ENCODE measurements at places on chromosomes 6 and 20.

GRCh38 chr20:13821876-13822275, 37.0 kb downstream of the NDUFAF5 start:
- DNase-seq: no peak

DNA sequence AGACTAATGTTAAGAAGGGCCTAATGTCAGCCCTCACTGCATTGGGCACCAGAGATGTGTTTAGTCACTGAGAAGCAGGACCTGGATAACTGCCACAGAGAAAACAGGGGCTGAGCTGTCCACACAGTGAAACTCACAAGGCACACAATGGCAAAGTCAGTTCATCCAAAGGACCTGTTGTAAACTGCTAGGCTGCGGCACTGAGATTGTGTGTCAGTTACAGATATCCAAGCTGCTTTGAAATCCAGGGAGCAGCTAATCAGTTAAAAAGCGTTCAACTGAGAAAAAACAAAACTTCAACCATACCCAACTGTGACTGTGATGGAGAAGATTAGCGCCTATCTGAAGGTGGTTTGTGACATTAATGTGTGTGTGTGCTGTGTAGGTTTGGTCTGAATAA, 27.8 kb upstream of the TMEM14A start:
- no peak for DNase-seq

- no peak for DNase-seq
Observed at GRCh38 chr6:108156938-108157233, 8.9 kb upstream of the NR2E1 start.

GRCh38 chr20:49656304-49656703, 57.4 kb downstream of the B4GALT5 start:
- DNase-seq: no peak

GRCh38 chr6:139591075-139591865, 216.8 kb upstream of the CITED2 start:
- no peak for DNase-seq

DNA sequence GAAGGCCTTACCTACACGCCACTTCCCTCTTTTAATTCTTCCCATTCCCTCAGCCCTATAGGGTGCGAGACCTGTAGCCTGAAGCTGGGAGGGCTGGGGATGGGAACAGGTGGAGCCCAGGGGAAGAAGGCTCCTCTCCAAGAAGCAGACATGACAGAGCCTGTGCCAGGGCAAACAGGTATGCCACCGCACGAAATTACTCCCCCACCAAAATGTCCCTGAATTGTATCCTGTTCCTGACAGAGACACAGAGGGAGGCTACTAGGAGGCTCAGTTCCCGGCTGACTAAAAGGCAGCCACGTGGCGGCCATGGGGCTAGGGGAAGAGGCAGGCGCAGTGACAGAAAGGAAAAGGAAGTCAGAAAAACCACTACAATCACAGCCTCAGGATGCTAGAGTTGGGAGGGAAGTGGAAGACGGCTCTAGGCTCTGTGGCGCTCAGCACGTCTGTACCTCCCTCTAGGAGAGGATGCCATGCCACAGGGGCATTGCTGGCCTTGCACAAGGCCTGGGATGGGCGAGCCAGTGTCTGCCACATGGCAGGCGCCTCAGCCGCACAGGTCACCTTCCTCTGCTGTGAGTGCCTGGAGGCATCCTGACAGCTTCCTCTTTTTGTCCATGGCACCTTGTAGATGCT, 27.7 kb downstream of the TFEB start:
- no peak for DNase-seq

- DNase-seq: no peak
Observed at GRCh38 chr20:22403022-22403631, 181.2 kb downstream of the FOXA2 start.

DNA sequence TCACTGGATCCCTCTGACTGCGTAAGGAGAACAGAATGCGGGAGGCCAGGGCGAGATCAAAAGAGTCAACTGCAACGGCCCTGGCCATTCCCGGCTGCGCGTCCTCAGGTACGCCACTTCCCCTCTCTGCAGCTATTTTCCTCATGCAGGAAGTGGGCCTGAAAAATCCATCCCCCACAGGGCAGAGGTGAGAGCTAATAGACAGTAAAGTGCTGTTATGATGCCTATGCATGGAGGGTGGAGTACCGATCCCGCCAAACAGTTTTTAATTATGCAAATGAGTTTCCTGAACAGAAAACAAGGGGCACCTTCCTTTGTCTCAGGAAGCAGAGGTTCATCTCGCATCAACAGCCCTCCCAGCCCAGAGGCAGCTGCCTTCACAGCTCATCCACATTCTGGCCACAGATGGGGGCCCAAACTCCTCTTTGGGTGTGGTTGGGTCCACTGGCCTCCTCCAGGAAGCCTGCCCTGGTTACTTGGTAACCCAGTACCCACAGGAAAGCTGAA, 9.3 kb downstream of the PREX1 start:
- no peak for DNase-seq

DNA sequence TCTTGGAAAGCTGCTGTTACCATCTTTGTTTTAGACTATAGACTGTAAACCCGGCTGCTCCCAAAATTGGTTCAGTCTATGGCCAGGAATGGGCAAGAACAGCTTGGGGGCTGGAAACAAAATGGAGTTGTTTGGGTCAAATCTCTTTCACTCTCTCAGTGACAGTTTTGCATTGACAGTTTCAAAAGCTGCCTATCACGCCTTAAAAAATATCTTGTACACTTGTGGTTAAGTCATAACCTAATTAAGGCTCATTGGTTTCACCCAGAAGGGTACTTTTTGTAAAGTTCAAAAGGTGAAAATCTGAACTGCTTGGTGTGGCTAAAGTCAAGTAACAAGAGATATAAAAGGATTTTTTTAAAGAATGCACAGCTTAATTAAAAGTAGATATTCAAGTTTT, 76.1 kb upstream of the PRL start:
- DNase-seq: no peak

GRCh38 chr6:44851176-44851575, 463.7 kb downstream of the CDC5L start:
- DNase-seq: no peak

GRCh38 chr6:147604373-147604772, 95.9 kb downstream of the SAMD5 start:
- no peak for DNase-seq

DNA sequence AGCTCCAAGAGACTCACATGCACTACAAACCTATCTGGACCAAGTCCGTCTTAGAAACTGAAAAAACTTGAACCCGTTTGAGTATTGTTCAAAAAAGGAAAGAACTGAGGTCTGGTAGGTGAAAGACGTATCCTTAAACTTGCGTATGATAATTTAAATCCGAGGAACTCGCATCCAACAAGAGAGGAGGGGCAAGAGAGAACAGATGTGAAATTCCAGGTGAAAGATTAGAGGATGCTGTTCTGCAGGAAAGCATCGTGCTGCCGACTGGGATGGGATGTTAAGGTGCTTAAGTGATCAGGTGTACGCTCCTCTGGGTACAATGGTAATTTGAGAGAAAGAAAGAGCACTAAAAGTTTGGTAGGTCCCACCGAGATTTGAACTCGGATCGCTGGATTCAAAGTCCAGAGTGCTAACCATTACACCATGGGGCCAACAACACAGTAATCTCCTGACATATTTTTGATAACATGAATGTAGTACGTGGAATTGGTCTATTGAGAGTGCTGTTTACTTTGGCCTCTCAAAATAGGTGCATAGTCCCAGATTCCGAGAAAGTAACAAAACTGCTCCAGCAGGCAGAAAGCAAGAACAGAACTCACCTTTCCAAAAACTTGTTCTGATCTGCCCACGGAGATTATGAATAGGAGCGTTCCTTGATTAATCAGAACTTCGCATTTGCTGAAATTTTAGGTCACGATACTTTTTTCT, 53.5 kb upstream of the BTN3A2 start:
- DNase-seq: no peak

DNA sequence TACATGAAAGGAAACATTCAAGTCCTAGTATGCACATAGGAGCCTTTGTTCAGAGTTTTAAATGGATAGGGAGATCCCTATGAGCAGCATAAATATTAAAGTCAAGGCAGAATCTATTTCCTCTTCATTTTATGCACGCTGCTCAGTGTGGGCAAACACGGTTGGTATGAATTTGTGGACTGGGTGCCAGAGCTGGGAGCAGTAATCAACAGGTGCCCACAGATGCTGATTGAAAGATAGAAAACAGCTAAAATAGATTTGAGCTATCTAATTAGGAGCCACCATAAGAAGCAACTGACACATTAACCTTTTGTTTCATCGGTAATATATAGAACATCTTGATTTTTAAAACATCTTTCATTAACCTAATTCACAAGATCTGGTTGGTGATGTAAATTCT, 175.5 kb downstream of the EYS start:
- no peak for DNase-seq

- DNase-seq: no peak
Observed at GRCh38 chr6:31355583-31355948, 1.4 kb downstream of the HLA-B start.

DNA sequence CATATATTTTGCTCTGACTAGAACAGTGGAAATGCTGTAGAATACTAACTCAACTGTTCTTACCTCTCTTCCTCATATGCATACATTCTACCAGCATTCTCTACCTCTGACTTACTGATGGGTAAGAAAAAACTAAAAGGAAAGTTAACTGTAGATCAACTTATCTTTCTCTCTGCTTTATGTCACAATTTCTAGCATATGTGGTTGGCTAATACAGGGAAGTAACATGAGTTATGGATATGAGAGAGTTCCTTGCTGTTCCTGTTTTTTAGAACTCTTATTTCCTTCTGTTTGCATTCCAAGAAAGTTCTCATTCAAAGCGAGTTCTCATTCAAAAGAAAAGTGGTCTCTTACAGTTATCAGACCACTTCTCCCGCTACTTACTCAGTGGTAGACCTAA, 226.8 kb upstream of the SGK1 start:
- no peak for DNase-seq

GRCh38 chr20:44087051-44087856, 99.7 kb downstream of the JPH2 start:
- peak; percentile 46 for DNase-seq

DNA sequence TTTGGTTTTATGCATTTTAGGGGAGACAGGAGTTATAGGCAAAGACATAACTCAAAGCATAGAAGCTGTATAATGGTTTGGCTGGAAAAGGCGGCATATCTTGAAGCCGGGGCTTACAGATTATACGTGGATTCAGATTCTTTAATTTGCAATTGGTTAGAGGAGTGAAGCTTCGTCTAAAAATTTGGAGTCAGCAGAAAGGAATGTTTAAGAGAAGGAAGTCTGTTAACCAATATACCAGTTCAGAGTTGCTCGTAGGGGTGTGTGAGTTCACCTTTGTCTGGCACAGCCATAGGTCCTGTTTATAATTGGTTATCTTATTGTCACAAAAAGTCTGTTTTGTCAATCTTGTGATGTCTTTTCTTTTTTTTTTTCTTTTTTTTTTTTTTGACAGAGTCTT, 8.9 kb downstream of the ARHGAP40 start:
- DNase-seq: no peak

GRCh38 chr20:12237772-12238171, 320.1 kb downstream of the BTBD3 start:
- DNase-seq: no peak

- DNase-seq: no peak
Observed at GRCh38 chr20:53161073-53161472, 188.9 kb downstream of the TSHZ2 start.

GRCh38 chr6:12369781-12370262, 79.7 kb downstream of the EDN1 start:
- DNase-seq: no peak

GRCh38 chr20:62708591-62709536, at the start of gene NTSR1:
Gene NTSR1, plus strand, starts transcription at chr20:62708836. Its CDS starts 372 bp downstream, at chr20:62709208.
- DNase-seq: no peak

- DNase-seq: no peak
Observed at GRCh38 chr20:45347936-45348778, at the start of gene SDC4. Gene SDC4, minus strand, starts transcription at chr20:45348424. Its CDS starts 40 bp downstream, at chr20:45348384.

DNA sequence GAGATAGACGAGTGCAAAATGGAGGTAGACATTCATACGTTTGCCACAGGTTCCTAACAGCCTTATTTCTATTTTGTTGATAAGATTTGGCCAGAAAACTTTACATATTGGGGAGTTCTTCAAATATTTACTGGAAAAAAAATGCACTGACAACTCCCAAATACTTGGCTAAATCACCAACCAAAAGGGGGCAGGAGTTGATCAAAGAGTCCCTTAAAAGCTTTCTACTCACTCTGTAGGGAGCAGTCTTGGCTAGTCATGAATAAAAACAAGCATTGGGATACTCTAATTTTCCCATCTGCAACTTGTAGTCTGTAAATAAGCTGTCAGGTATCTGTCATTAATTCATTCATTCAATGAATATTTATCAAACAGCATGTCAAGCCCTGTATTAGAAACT, 18.4 kb downstream of the TENT5A start:
- DNase-seq: no peak

- DNase-seq: no peak
Observed at GRCh38 chr6:35081426-35081851, 59.7 kb downstream of the TCP11 start.

GRCh38 chr6:140817176-140817575, 1315.5 kb upstream of the GJE1 start:
- no peak for DNase-seq

DNA sequence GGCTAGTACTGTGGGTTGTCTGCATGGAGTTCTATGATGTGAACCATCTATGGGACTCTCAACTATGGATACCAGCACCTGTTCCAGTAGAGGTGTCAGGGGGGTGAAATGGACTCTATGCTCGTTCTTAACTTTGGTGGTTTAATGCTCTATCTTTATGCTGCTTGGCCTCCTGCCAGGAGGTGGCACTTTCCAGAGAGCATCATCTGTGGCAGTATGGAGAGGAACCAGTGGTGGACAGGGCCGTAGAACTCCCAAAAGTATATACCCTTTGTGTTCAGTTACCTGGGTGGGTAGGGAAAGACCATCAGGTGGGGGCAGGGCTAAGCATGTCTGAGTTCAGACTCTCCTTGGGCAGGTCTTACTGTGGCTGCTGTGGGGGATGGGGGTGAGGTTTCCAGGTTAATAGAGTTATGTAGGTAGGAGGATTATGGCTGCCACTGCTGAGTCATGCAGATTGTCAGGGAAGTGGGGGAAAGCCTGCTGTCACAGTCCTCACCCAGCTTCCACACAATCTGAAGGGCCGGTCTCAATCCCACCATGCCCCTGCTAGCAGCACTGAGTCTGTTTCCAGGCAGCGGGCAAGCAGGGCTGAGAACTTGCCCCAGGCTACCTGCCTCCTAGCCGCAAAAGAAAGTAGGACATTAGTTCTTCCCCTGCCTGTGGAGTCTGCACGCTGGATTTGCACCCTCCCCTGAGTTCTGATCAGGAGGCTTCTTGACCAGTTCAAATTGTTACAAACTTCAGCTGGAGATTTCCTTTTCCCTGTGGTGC, 284.0 kb downstream of the KCNQ5 start:
- no peak for DNase-seq

GRCh38 chr6:43248101-43248500, 4.8 kb downstream of the TTBK1 start:
- DNase-seq: no peak

GRCh38 chr6:13462458-13463327, 24.7 kb downstream of the GFOD1 start:
- DNase-seq: no peak

Data from vagina (tissue), 2 donors.